Stimulated activated CD8-positive, alpha-beta memory T cell treated with anti-CD3 and anti-CD28 coated beads, Interleukin-12 subunit alpha, Interleukin-12 subunit beta, amount 100 ng/mL, for 1 hour (primary cell): ENCODE measurements at places on chromosomes 7 and 10.

- DNase-seq: no peak
Measured at GRCh38 chr10:89032141-89032891, 41.7 kb downstream of the FAS start.

- no peak for DNase-seq
Measured at GRCh38 chr10:91653219-91653870, 20.5 kb upstream of the PPP1R3C start.

GRCh38 chr7:24922099-24922773, 57.7 kb downstream of the OSBPL3 start:
- no peak for DNase-seq

- no peak for DNase-seq
Measured at GRCh38 chr10:124667425-124668345, 76.5 kb downstream of the FAM53B start.

DNA sequence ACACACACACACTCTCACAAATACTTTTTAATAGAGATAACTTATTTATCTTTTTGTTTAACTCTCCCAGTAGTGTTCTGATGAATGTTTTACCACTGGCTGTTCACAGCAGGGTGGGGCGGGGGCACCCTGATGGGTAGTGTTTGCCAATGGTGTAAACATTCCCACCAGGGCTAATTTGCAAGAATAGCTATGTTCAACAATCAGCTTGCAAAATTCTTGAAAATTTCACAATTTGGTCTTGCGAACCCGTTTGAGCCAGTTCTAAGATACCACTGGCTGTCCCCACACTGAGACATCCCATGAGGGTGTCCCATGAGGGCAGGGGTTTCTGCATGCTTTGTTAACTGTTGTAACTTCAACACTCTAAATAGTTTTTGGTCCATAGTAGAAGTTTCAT, 348.5 kb downstream of the CXCL12 start:
- DNase-seq: no peak

- no peak for DNase-seq
Measured at GRCh38 chr10:101625821-101626412, 37.8 kb downstream of the DPCD start.

DNA sequence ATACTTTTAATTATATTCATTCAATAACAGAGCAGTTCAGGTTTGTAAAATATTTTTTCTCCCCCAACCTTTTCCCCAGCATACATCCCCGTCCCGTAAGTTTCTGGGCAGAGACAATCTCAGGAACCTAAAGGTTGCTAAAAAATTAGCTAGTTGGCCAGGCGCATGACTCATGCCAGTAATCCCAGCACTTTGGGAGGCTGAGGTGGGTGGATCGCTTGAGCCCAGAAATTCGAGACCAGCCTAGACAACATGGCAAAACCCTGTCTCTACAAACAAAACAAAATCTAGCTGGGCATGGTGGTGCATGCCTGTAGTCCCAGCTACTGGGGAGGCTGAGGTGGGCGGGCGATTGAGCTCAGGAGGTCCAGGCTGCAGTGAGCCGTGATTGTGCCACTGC, 40.2 kb downstream of the TCF7L2 start:
- no peak for DNase-seq

- DNase-seq: no peak
Measured at GRCh38 chr7:29607259-29607658, 43.6 kb downstream of the PRR15 start.

- no peak for DNase-seq
Measured at GRCh38 chr7:122803323-122803722, 82.9 kb downstream of the CADPS2 start.

DNA sequence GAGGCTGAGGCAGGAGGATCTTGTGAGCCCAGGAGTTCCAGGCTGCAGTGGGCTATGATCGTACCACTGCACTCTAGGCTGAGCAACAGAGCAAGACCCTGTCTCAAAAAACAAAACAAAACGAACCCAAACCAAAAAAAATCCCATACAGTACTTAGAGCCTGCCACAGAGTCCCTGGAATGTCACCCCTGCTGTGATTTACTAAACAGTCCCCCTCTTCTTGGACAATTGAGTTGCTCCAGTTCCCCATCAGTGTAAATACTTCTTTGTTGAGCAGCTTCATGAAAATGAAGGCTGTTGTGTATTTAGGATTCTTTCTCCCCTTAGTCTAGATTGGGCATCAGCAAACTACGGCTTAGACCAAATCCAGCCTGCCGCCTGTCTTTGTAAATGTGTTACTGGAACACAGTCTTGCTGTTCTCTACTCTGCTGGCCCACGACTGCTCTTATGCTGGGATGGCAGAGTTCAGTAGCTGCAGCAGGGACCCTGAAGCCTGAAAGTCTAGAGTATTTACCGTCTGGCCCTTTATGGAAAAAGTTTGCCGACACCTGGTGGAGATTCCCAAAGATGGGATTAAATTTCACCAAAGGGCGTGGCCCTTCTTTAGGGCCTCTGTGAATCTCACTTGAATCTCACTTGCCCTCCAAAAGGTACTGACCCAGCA, 57.8 kb downstream of the PALD1 start:
- DNase-seq: no peak

DNA sequence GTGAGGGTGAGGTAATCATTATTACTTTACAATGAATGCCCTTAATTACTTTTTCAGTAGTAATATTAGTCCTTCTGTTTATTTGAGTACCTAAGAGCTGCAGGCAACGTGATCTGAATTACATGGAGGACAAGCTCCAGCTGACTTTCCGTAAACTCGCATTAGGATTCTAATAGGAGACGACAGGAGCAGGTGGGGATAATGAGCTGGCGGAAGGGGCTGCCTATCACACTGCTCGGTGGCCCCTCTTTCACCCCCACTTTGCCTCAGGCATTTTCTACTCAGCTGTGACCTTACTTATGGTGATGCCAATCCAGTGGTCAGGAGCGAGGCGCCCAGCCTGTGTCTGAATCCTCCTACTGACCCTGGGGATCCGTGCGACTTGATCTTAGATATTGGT, at the start of gene C7orf33:
TSS of gene C7orf33 (plus strand) at position 296 of the 400 bp plus-strand sequence. CDS start 160 bp downstream, outside the sequence.
- DNase-seq: no peak

DNA sequence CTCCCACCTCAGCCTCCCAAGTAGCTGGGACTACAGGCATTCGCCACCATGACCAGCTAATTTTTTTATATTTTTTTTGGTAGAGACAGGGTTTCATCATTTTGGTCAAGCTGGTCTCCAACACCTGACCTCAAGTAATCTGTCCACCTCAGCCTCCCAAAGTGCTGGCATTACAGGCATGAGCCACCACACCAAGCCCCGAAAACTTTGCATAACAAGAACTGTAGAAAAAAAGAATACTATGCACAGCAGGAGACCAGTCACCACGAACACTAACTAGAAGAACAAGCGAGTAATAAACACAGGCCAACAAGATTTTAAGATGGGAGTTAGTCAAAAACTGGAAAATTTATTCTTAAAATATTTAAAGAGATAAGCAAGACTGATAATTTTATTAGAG, 447.0 kb downstream of the ETV1 start:
- no peak for DNase-seq

DNA sequence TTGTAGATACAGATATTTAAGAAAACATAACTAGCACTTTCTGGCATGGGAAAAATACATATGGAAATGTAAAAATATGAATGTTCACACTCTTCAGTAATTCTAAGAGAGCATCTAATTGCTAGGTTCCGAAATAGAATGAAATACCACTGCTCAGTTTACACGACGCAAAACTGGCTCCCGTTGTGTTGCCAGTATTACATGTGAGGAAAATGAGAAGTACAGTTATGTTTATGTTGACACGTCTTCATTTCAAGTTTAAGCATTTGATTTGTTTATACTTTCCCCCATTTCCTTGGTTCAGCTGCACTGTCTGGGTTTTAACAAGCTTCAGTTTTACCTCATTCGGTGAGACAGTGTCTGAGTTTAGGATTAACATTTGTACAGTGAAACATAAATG, 275.8 kb upstream of the SEMA3D start:
- DNase-seq: no peak
